ENCODE measurements at places on chromosomes 4 and X. TPM values are rescaled to one million over a fixed set of nuclear protein-coding genes. Genes with fewer than 3 reads are reported as not detected.

The FAT1 gene
- not detected for total RNA-seq

The SAGE1 gene
- not detected for total RNA-seq

The PARM1 gene
- 0.10 TPM for total RNA-seq

The DAPP1 gene
- total RNA-seq: 29.8 TPM

The SYTL4 gene
- total RNA-seq: 0.22 TPM

The ITGB1BP2 gene
- total RNA-seq: 1.4 TPM

The ARAF gene
- 128 TPM for total RNA-seq

The ARX gene
- not detected for total RNA-seq

The COL4A5 gene
- not detected for total RNA-seq

The ALPK1 gene
- total RNA-seq: 6.2 TPM

The TMSB15C gene
- 3.8 TPM for total RNA-seq

The UGT2B15 gene
- not detected for total RNA-seq

The BMX gene
- total RNA-seq: not detected

The ELF4 gene
- total RNA-seq: 46.7 TPM

The PRSS12 gene
- not detected for total RNA-seq

The FAM193A gene
- 44.3 TPM for total RNA-seq

The PNMA5 gene
- 0.37 TPM for total RNA-seq

All from CD4-positive, CD25-positive, alpha-beta regulatory T cell (primary cell).